ENCODE measurements at places on chromosomes 1 and 21.

- DNase-seq = no peak
Observed at GRCh38 chr1:219476116-219476515, 136.8 kb downstream of the ZC3H11B start.

DNA sequence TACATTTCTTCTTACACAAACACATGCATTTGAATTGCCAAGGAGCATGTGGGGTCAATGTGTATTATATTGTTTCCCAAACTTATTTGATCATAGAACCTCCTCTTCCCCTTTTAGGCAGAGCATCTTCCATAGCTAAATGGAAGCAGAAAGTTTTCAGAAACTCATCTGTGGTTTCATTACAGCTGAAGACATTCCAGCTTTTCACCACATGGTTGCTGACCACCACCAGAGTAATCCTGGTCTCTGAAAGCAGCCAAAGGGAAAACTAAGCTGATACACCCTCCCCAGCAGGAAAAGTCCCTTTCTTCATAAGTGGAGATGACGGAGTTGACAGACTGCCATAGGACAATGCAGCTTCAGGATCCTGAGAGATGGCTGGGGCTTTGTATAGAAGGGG, 30.2 kb upstream of the OTUD3 start:
- no peak for DNase-seq

- DNase-seq = no peak
Observed at GRCh38 chr1:97270508-97271307, 549.1 kb downstream of the PTBP2 start.

GRCh38 chr1:65964123-65964522, 171.4 kb downstream of the PDE4B start:
- no peak for DNase-seq

DNA sequence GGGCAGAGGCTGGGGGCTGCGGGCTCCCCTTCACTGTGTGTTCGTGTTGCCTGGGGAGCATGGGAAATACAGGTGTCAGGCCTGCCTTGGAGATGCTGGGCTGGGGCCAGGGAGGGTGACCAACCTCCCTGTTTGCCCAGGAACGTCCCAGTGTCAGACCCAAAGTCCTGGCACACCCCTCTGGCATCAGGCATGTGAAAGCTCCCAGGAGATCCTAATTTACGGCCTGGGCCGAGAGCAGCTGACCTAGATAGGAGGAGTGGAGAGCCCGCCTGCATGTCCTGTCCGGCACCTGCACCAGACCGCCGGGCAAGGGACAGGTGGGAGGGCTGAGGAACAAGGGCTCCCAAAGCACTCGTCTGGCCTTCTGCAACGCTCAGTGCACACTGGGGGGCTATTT, 124.8 kb downstream of the PRDM16 start:
- DNase-seq = no peak

- no peak for DNase-seq
Observed at GRCh38 chr1:93663208-93663614, 18.4 kb downstream of the BCAR3 start.

GRCh38 chr1:200174525-200175295, 147.2 kb downstream of the NR5A2 start:
- DNase-seq = no peak

GRCh38 chr1:9058465-9058864, 11.0 kb downstream of the SLC2A5 start:
- no peak for DNase-seq

GRCh38 chr1:206453111-206453510, 17.2 kb upstream of the IKBKE start:
- no peak for DNase-seq

DNA sequence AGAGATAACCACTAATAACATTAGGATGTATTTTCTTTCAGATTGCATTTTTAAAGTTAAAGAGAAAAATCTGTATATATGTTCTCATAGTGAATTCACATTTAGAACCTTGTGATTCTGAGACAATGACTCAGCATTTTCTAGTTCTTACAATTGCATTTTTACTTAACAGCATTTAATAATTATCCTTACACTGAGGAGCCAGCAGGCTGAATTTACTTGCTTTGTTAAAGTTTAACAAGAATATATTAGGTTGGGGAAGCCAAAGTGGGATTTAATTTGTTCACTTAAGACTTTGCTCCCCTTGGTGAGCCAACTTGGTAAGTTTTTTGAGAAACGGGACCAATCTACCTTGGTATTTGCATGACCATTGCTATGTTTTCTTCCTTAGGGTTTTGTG, 4.5 kb downstream of the PATJ start:
- no peak for DNase-seq

DNA sequence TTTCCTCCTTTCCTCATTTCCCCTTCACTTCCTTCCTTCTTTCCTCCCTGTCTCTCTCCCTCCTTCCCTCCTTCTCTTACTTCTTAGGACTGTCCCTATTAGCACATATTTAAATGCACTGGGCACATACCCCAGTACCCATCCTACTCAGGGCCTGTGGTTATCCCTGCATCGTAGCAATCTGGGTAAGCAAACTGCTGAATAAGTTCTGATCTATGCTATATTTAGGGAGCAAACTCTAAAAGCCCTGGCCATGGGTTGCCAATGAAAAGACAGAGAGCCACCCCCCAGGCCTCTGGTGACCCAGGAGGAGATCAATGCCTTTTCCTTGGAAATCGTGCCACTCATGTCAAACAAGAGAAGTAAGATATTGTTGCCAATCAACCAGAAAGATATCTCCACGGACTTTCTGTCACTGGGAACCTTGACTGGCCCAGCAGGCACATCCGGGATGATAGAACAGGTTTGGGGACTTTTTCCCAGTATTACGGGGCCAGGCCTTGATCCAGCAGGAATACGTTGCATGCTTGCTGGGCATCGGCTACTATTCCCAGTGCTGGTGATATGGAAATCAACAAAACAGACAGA, 5.4 kb downstream of the FAM3B start:
- no peak for DNase-seq

GRCh38 chr1:26998429-26999300, 5.2 kb downstream of the TRNP1 start:
- no peak for DNase-seq

- DNase-seq = no peak
Observed at GRCh38 chr1:70666381-70667140, 255.5 kb downstream of the CTH start.

DNA sequence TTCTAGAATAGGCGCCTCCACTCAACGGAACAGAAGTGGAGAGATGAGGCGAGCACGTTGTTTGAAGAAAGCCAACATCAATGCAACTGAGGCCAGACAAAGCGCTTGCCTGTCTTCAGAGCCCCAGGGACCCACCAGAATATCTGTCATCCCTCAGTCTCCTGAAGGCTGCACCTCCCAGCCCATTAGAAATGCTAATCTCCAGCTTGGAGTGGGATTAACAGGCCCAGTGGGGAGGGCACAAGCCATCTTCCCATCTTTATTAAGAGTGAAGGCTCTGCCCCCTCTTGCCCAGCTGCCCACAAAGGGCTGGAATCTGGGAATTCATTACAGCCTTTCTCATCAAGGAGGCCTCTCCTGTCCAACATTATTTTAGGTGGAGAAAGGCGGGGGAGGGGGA, 16.8 kb upstream of the CNTN2 start:
- no peak for DNase-seq

- no peak for DNase-seq
Observed at GRCh38 chr21:45114072-45114471, 39.7 kb downstream of the ADARB1 start.

DNA sequence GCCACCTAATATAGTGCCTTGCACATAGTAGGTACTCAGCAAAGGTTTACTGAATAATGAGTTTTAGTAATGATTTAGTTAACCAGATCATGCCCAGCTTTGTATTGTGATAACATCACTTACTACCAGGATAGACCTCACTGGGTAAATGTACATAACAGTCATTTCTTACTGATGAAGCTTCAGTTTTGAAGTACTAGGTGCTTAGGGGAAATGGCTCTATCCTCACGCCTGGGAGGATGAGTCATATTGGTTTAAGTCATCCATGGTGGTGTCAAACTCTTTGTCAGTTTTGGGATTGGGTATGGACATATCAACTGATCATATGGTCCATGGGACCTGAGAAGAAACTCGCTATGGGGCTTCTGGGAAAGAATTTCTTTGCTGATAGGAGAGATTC, 90.6 kb upstream of the USP24 start:
- no peak for DNase-seq

- DNase-seq = no peak
Observed at GRCh38 chr21:41367945-41368734, 6.3 kb downstream of the MX2 start.

DNA sequence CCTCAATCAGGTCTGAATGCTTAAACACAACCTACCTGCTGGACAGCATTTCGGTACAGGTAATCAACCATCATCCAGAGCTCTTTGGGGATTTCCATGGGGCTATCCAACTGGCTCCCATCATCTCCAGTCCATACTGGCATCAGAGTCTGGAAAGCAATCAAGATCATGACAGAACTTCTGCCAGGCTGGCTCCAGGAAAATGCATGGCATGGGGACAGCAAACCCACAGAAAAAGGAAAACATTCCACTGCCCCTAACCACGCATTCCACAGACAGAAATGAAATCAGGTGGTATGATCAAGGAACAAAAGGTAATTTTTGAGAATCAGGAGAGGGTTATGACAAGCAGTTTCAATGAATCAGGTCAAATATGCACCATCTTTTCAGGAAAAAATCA, 9.1 kb upstream of the MTF1 start:
- no peak for DNase-seq

DNA sequence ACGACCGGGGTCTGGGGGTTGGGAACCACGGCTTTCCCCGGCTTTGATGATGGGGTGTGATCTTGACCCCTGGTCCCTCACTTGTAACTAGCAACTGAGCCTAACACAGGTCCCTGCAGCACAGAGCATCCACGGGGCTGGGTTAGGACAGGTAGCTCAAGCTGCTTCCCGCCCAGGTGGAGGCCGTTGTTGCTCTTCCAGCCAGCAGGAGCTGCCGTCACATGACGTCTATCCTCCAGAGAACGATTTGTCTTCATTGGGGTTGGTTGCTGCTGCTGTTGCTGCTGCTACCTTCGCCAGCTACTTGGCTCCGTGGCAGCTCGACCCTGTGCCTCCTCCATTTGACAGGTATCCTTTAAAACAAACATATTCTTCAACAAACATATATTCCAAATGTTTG, 74.3 kb upstream of the ADAR start:
- DNase-seq = no peak
